ENCODE measurements at places on chromosomes 2 and 18.

DNA sequence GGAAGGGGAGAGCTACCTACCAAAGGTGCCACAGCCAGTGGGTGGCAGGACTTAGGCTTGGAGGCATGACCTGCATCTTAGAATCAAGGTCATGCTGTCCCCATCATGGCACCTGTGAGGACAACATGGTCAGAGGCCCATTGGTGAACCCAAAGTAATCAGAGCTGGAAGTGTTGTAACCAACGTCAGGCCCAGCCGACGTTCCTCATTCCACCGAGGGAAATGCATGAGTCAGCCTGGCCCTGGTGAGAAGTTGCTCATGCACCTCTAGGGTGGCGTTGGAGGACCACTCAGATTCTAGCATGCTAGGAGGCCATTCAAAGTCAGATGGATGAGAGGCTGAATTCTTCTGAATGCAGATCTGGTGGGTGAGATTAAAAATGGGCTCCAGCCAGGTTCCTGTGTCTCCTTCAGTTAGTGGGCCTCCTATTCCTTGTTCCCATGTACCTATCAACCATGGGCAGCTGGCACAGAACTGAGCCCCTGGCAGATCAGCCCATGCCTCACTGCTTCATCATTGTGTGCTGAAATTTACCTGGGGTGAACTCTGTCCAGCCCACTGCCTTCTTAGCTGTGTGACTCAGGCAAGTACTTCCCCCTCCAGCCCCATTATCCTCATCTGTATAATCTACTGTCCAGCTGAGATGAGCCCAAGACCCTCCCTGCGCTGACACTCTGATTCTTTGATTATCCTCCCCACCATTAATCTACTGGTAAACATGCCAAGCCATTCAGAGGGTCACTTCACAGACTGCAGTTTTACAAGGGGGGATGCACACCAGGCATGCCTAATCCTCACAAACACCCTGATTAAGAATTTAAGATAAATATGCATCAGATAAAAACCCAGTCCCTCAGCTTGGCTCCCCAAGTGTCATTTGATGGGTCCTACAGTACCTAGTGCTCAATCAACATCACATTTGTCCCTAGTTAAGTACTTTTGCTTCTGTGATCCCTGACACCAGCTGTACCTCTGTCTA lies 14.0 kb downstream of the SLC14A2 start:
- no peak for DNase-seq

- no peak for DNase-seq
These were observed 85.0 kb upstream of the TACR1 start for GRCh38 chr2:75284345-75284744.

GRCh38 chr18:70535041-70535440 lies 246.2 kb downstream of the SOCS6 start:
- DNase-seq, result no peak

DNA sequence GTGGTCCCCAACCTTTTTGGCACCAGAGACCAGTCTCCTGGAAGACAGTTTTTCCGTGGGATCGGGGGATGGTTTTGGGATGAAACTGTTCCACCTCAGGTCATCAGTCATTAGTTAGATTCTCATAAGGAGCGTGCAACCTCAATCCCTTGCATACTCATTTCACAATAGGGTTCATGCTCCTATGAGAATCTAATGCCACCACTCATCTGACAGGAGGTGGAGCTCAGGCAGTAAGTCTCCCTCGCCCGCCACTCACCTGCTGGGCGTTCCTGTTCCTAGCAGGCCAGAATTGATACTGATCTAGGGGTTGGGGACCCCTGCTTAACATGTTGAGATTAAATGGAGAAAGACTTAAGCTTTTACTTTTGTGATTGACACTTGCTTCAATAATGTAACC lies 9.9 kb downstream of the NABP1 start:
- DNase-seq, result no peak

DNA sequence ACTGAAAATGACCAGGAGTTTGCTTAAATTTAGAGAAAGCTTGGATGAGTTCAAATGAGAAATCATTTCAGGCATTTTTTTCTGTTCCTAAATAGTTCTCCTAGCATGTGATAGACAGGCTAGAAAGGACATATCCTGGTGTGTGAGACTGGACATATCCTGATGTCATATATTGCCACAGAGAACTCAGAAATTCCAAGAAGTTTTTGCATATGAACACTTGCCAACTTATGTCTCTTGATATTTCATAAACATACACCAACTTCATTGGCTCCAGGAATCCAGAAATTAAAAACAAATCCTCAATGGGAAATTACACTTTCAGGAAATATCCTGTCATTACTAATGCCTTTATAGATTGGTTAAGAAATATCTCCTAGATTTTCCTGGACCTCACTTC lies 2.9 kb upstream of the SERPINB4 start:
- no peak for DNase-seq

DNA sequence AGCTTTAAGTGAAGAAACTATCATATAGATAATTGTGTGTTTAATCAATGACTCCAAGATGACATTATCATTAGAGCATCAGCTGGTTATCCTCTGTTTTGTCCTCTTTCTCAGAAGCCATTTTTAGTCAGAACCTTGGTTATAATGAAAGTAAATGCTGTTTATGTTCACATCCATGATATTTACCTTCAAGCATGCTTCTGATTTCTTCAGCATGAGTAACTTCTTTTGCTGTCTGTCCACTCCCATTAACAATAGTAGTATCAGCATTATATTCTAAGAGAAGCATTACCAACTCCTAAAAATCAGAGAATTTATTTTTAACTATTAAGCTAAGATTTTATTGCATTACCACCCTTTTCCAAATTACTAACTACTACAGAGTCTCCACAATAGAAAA lies 56.3 kb downstream of the OSBPL1A start:
- DNase-seq, result no peak

DNA sequence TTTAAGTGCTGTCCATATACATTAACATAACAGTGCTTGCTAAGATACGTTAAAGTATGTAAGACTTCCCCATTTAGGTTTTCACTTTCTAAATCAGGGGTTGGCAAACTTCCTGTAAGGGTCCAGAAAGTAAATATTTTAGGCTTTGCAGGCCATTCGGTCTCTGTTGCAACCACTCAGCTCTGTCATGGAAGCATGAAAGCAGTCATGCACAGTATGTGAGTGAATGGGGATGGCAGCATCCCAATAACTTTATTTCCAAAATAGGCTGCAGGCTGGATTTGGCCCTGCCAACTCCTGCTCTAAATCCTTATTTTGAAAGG lies 128.7 kb downstream of the PLA2R1 start:
- no peak for DNase-seq

- DNase-seq, result no peak
These were observed 44.4 kb downstream of the TRIB2 start for GRCh38 chr2:12761104-12761503.

- no peak for DNase-seq
These were observed 638.4 kb upstream of the POU3F3 start for GRCh38 chr2:104215269-104216161.

- DNase-seq, result no peak
These were observed 54.9 kb downstream of the NYAP2 start for GRCh38 chr2:225454412-225454811.

GRCh38 chr2:224860786-224861185 lies 144.6 kb upstream of the CCDC195 start:
- no peak for DNase-seq

DNA sequence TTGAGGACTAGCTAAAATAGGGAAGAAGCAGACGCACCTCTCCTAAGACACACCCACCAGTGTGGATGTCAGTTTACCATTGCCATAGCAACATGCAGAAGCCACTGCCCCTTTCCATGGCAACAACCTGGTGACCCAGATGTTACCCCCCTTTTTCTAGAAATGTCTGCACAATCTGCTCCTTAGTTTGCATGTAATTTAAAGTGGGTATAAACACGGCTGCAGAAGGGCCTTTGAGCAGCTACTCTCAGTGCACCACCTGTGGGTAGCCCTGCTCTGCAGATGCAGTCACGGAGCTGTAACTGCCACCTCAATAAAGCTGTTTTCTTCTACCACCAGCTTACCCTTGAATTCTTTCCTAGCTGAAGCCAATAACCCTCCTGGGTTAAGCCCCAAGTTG lies 87.1 kb downstream of the FBXO15 start:
- DNase-seq, result no peak

GRCh38 chr2:168559187-168559586 lies 103.1 kb downstream of the CERS6 start:
- DNase-seq, result no peak

DNA sequence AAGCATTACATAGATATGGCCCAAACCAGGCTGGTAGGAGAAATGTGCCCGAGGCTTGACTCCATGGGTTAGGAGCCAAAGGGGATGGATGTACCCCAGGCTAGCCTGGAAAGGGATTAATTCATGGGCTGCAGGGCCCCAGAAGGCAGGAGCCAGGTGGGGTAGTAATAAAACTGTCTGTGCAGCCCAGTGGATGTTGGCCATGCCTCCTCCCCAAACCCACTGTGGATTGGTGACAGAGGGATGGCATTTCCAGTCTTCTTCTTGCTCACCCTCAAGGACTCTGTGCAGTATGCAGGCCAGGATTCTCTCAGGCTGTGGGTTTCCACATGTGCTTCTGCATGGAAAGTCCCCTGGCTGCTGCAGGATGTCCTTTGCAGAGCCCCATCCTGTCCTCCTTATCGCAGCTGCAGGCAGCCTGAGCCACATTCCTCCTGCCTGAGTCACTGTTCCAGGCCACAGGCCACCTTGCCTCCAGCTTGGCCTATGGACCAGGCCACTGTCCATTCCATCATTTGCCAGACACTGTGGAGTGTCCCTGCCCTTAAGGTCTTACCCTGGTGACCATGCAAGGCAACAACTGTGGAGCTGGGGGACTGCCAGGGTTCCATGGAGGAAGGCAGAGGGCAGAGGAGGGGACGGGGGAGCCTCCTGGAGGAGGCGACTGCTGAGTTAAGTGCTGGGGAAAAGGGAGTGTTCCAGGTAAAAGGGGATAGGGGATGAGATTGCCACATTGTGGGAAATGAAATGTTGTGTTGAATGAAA lies 38.9 kb downstream of the INO80C start:
- DNase-seq, result no peak

GRCh38 chr2:21620771-21621170 lies 497.0 kb downstream of the TDRD15 start:
- no peak for DNase-seq

GRCh38 chr2:14232217-14232616 lies 400.3 kb upstream of the LRATD1 start:
- DNase-seq, result no peak

DNA sequence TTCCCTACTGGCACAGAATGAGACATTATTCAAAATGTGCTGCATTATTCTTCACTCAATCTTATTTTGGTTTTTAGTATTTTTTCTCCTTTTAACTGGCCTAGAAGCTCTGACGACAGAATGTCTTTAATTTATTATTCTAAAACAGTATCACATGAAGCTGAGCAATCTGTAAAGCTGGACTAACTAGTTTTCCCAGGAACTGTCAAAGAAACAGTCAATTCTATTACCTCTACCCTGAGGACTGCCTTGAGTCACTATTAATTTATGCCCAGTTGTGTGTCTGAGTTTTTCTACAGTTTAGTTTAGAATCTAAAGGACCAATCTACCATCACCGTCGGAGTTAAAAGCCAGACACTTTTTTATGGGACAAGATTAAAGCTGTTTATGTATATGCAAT lies 31.6 kb downstream of the MBD2 start:
- no peak for DNase-seq

DNA sequence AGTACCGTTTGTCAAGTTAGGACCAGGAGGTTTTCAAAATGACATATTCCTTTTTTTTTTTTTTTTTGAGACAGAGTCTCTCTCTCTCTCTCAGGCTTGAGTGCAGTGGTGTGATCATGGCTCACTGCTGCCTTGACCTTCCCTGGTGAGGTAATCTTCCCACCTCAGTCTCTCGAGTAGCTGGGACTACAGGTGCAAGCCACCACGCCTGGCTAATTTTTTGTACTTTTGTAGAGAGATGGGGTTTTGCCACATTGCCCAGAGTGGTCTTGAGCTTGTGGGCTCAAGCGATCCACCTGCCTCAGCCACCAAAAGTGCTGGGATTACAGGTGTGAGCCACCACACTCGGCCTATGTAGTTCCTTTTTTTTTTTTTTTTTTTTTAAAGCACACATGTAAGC lies 127.9 kb upstream of the SEC11C start:
- DNase-seq, result no peak

GRCh38 chr2:191041418-191042161 lies 27.6 kb upstream of the STAT1 start:
- DNase-seq, result no peak

GRCh38 chr2:191479680-191480023 lies 198.3 kb upstream of the NABP1 start:
- no peak for DNase-seq
